Amniotic stem cell (primary cell): ENCODE measurements at places on chromosomes 6 and 20.

GRCh38 chr6:48505621-48506020 lies 394.6 kb upstream of the PTCHD4 start:
- no peak for DNase-seq

- peak; percentile 44 for DNase-seq
Observed at GRCh38 chr6:143176090-143177021, 115.7 kb downstream of the AIG1 start.

DNA sequence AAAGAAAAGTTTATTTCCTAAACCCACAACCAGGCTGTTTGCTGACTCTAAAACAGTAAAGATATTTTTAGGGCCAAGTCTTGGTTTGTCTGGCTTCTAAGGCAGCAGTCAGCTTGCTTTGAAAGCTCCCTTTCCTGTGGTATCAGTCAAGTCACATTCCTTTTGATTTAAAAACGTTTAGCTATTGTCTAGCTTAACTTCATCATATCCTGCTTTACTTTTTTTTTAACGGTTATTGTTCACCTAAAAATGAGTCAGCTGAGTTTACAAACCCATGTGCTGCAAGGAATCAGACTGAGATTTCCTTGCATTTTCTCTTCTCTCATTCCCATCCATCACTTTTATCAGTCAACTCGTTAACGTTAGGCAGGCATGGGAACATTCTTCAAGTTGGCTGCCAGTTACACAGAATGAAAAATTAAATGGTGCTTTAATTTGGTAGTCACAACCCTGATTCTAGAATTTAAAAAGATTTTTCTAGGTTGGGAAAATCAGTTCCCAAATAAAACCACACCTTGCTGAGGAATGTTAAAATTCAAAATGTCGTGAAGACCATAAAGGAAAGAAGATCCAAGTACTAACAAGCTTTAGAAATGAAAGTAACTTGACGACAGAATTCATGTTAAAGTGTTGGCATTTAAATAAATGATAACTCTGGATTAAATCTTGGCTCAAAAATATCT lies 45.9 kb downstream of the ELOVL5 start:
- DNase-seq: no peak

- no peak for DNase-seq
Observed at GRCh38 chr6:146498309-146498708, 45.3 kb upstream of the RAB32 start.

GRCh38 chr6:56916849-56917551 lies 37.9 kb upstream of the BEND6 start:
- DNase-seq: no peak

- DNase-seq: no peak
Observed at GRCh38 chr6:42226645-42227143, 9.0 kb upstream of the MRPS10 start.

GRCh38 chr6:105424175-105424783 lies 21.4 kb upstream of the PREP start:
- DNase-seq: peak; percentile 6

- no peak for DNase-seq
Observed at GRCh38 chr6:124561635-124562130, 400.6 kb upstream of the RNF217 start.

- no peak for DNase-seq
Observed at GRCh38 chr20:50848341-50848808, 53.5 kb downstream of the BCAS4 start.

GRCh38 chr6:12348530-12349511 lies 58.7 kb downstream of the EDN1 start:
- peak; percentile 30 for DNase-seq

- DNase-seq: no peak
Observed at GRCh38 chr6:12516070-12516469, 200.5 kb upstream of the PHACTR1 start.

- DNase-seq: no peak
Observed at GRCh38 chr6:3638662-3639061, 112.9 kb downstream of the PXDC1 start.

DNA sequence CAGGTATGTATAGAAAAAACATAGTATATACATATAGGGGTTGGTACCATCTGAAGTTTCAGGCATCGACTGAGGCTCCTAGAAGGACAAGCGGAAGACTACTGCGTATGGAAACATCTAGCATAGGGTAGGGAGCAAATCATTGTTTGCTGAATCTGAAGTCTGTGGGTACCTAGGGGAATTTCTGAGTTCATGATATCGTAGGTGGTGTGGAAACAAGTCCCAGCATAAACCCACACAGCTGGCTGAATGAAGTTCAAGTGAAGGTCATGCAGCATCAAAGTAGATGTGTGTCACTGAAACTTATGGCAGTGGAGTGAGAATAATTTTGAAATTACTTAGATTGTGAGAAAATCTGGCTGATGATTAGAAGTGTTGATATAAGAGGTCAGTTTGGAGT lies 39.4 kb downstream of the MAP7 start:
- no peak for DNase-seq

DNA sequence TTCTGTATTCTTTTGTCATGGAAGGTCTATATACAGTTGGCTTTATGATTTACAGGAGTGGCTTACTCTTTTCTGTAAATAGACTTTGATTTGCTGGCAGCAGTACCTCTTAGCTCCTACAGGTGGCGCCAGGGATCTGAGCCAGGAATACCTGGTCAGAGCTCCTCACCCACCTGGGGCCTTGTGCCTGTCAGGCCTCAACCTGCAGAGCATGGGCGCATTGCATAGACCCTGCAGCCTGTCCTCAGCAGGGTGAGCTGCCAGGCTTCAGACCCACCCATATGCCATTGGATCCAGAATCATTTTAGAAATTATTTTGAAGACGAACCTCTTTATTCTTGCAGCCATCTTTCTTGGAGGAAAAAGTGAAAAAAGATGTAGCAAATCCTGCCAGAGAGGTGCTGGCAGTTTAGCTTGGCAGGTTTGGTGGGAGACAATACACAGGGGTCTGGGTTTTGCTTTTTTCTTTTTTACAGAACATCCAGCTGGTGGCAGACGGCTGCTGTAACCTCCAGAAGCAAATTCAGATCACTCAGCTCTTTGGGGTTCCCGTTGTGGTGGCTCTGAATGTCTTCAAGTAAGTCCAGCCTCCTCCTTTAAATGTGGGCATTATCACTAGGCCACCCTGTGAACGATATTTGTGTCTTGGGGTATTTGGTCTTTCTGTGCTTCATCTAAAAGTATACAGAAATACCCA lies 149.1 kb downstream of the MTHFD1L start:
- no peak for DNase-seq

DNA sequence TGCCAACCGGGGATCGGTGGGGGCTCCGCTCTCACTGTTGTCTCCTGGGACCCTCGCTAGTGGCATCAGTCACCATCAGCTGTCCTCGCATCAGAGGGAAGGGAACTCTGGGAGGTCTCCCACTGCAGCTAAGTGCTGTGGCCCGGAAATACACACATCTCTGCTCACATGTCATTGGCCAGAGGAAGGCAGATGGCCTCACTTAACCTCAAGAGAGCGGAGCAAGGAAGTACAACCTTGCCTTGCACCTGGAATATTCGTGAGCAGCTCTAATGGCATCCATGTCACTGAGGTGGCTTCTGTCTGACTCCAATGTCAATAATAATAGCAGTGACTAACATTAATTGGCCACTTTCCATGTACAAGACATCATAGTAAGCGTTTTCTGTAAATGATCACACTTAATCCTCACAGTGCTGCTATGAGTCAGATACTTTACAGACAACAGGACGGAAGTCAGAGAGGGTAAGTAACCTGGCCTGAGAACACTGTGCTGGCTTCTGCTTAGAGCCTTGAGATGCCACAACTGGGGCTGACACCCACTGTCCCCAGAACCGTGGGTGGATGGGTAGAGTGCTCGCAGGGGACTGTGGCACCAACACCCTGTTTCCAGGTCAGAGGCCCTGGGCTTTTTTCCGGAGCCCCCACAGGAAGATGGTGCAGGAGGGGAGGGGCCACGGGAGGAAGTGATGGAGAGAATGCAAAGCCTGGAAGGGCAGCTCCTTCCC lies 6.0 kb downstream of the LHFPL5 start:
- DNase-seq: no peak

- DNase-seq: no peak
Observed at GRCh38 chr6:147390909-147391536, 117.5 kb upstream of the SAMD5 start.

DNA sequence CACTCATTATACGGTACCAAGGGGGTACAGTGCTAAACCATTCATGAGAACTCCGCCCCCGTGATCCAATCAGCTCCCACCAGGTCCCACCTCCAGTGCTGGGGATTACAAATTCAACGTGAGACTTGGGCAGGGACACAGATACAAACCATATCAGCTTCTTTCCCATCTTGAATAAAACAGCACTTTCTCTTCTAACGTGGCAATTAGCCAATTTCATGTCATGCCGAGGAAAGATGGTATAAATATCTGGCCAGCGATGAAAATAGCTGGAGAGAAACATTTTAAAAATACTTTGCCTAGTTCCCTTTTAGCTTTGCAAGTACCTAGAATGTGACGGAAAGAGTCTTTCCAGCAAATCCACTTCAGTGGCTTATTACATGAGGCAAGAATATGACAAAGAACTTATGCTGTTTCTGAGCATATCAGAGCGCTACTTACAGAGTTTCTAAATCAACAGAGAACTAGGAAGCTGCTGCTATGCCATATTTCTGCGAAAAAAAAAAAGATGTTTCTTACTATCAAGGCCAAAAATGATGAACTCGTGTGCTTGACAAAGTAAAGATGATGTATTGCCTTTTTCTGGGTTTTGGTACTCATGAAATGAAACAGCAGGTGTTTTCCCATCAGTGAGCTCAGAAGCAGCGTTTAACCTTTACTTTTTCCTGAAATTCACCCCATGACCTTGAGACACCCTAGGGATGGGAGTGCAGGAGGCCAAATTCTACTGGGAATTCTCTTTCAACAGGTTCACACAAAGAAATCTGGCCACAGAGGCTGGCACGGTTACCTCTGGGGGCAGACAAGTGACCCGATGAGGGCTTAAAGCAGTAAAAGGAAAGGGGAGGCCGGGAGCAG lies 37.9 kb downstream of the AGPAT4 start:
- no peak for DNase-seq

DNA sequence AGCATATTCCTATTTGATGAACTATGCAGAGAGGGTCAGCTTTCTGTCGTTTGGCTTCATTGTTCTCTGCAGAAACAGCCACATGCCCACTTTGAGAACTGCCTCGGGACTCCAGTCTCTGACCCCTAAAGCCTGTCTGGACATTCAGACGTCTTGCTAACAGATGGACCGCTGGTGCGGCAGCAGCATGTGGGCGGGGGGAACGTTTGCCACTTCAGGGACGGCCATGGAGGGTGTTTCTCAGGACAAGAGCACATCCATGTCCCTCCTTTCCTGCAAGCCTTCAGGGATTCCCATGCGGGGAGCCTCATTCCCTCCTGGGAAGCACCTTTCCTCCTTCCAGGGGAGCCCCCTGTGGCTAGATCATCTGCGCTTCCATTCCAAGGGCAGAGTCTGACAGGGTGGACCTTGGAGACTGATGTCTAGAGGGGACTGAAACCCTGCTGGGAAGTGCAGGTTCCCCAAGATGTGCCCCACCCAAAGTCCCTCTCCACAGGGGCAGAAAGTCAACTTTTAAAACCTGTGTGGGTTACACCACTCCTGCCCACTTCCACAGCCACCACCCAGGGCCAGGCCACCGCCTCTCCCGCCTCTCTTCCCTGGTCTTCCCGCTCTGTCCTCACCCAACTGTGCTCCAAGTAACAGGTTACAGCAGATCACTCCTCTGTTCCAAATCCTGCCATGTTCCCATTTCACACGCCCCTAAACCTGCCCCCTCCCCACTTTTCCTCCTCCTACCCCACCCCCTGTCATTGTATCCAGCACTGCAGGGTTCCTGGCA lies 94.8 kb upstream of the PMEPA1 start:
- DNase-seq: no peak

DNA sequence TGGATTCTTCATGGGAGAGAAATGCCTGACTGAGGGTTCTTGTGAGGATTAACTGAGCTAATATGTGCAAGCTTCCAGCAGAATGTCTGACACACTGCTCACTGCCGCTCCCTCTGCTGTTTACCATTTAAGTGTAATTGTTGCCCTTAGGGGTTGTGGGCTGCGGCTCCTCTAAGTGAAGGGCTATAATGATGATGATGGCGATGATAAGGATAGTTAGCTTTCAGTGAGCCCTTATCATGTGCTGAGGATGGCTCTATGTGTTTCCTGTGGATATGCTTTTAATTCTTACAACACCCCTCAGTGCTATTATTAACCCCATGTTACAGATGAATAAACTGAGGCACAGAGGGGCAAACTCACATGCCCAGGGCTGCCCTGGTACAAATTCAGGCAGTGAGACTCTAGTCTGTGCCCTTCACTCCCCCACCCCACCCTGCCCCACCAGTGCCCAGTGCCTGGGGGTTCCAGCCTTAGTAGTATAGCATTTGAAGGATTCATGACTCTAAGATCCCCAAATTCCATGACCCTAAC lies 33.4 kb downstream of the TGM2 start:
- DNase-seq: no peak

GRCh38 chr6:34560366-34561226 lies 4.5 kb upstream of the SPDEF start:
- DNase-seq: no peak

GRCh38 chr20:25188218-25188617 lies 7.3 kb upstream of the ENTPD6 start:
- no peak for DNase-seq

DNA sequence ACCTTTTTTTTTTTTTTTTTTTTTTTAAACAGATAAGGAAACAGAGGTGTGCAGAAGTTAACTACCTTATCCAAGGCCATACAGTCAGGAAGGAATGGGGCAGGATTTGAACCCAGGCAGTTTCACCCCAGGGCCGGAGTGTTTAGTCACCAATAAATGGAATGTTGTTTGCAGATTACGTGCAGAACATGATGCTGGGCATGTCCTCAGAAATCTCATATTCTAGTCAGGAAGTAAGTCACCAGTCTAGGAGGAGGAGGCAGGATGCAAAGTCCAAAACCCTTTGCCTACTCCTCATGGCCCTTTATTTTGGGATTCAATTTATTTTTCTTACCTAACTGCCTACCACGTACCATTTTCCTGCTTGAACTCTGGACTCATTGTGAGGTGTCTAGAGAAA lies 57.1 kb upstream of the LRRC1 start:
- no peak for DNase-seq

DNA sequence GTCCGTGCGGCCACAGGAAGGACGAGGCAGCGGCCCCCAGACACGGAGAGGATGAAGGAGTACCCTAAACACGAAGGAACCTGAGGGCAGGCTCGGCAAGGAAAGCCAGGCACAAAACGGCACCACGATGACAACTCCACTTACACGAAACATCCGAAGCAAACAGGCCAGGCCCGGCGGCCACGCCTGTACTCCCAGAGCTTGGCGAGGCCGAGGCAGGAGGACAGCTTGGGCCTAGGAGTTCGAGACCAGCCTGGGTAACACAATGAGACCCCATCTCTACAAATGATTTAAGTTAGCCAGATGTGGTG lies 13.4 kb downstream of the KCNQ2 start:
- no peak for DNase-seq

DNA sequence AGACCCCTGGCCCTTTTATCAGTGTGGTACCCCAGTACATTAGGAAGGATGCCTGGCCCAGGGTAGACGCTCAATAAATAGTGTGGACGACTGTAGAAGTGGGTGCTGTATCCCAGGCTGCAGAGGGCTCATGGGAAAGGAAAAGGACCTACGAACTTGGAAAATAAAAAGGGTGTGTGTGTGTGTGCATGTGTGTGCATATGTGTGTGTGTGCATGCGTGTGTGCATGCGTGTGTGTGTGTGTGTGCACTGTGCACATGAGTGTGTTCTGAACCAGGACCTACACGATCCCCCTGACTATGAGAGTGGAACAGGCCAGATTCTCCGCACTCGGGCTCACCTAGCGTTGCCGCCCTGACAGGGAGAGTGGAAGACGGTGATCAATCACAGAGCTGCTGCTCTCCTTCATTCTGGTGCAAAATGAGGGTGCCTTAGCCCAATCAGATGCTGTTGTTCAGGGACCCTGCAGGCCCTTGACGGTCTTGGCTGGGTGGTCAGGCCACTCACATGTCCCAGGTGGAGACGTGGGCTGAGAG lies 3.5 kb upstream of the UNC93A start:
- DNase-seq: no peak
